ENCODE measurements at places on chromosomes 4 and X.

- DNase-seq, result peak; percentile 72
Measured at GRCh38 chr4:185210102-185210981, 944 bp downstream of the SNX25 start.

- DNase-seq, result no peak
Measured at GRCh38 chr4:182338746-182339145, 95.5 kb downstream of the TENM3 start.

- DNase-seq, result no peak
Measured at GRCh38 chr4:40800064-40800463, 50.3 kb downstream of the NSUN7 start.

GRCh38 chr4:5783486-5783885 lies 72.5 kb downstream of the EVC start:
- DNase-seq, result no peak

DNA sequence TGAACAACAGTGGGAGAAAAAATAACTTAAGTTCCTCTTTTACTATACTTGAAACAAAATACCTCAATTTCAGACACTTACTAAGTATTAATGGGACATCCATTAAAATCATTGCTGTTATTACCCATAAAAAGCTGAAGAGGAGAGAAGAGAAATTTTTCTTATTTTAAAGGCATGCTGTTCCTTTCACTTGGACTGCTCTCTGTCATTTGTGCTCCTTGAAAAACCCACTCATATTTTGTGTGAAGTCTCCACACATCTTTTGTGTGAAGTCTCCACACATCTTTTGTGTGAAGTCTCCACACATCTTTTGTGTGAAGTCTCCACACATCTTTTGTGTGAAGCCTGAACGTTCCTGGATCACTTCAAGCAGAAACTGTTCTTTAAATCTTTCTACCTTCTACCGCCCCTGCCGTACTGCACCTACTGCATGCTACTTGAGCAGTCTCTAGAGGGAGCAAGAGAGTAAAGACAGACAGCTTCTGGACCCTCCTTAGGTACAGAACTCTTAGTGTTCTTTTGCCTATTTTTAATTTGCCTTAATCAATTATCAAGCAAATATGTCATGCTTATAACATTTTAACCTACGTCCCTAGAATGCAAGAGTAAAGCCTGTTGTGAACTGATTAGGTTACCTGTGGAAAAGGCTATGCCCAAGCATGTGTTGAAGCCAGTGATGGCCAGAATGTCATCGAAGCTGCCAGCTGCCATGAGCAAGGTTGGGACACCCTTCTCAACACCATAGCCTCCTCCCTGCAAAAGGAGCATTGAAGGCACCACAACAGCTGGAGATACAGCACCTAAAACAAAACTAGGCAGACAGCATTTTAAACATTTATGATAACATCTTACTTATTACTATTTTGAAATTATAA lies 27.1 kb upstream of the SLC9B1 start:
- no peak for DNase-seq

DNA sequence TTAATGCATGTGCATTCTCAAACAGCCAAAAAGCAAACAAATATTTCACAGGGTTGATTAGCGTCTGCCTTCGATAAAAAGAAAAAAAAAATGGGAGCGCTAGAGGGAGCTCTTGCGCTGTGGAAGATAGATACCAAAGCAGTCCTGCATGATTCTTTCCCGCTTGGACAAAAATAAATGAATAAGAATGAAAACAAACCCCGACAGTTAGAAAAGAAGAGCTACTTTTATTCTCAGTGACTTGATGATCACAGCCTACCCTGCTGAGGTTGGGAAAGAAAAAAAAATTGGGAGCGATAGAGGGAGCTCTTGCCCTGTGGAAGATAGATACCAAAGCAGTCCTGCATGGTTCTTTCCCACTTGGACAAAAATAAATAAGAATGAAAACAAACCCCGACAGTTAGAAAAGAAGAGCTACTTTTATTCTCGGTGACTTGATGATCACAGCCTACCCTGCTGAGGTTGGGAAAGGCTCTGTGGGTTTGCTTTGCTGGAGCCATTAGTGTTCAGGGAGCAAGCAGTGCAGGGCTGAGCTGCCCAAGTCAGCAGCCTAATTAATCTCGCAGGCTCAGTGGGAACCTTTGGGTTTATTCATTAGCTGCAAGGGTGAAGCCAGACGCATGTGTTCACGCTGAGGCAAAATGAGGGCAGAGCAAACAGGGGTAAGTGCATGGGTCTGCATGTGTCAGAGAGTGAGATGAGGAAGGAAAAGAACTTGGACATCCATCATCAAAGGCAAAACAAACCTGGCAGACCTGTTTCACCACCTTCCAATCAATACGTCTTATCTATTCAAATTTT lies 249.3 kb upstream of the PRKX start:
- no peak for DNase-seq

DNA sequence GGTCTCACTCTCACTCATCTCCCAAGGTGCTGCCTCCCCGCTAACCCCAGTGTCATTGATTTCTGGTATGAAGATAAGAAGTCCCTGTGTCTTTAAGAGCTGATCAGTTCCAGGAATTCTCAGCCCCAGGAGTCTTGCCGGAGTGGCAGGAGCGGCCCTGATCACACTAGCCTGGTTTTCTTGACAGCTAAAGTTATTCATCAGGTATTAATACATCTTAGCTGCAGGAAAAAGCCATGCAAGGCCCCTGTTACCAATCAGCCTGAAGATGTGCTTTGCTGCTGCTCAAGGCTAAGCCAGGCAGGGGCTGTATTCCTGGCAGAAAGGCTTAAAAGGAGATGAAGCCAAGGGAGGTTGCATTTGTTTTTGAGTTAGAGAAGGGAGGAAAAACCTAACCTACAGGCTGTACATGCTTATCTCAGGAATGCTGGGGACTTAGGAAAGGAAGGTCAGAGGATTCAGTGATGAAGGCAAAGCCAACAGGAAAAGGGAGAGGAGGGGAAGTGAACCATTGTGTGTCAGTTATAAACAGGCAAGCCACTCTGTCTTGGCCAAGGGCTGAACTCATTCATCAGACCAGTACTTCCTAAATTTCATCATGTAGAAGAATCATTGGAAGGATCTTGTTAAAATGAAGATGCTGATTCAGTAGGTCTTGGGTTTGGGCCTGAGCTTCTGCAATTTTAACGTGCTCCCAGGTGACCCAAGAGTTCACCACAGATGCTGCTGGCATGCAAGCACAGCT lies 8.6 kb downstream of the SRPX start:
- DNase-seq, result no peak

GRCh38 chrX:69032601-69033000 lies 132.7 kb downstream of the PJA1 start:
- no peak for DNase-seq

DNA sequence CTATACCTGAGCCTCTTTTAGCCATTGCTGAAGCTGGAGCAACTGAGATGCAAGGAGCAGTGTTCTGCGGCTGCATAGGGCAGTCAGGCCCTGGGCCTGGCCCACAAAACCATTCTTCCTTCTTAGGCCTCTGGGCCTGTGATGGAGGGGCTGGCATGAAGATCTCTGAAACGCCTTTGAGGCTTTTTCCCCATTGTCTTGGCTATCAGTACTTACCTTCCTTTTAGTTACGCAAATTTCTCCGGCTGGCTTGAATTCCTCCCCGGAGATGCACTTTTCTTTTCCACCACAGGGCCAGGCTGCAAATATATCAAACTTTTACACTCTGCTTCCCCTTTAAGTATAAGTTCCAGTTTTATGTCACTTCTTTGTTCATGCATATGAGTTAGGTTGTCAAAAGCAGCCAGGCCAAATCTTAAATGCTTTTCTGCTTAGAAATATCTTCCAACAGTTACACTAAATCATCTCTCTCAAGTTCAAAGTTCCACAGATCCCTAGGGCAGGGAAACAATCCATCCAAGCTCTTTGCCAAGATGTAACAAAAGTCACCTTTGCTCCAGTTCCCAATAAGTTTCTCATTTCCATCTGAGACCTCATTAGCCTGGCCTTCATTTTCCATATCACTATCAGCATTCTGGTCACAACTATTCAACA lies 194.4 kb upstream of the PCDH7 start:
- DNase-seq, result no peak

GRCh38 chr4:152159773-152160172 lies 376.1 kb downstream of the FBXW7 start:
- DNase-seq, result no peak

DNA sequence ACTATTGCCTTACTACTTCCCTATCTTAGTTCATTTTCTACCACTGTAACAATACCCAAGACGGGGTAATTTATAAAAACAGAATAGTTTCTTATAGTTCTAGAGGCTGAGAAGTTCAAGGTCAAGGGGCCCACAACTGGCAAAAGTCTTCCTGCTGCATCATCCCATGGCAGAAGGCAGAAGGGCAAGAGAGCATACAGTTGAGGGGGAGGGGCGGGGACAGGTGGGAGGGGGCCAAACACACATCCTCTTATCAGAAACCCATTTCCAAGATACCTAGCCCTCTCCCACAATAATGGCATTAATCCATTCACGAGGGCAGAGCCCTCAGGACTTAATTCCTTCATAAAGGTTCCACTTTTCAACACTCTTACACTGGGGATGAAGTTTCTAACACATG lies 690.2 kb downstream of the ADGRL3 start:
- no peak for DNase-seq

DNA sequence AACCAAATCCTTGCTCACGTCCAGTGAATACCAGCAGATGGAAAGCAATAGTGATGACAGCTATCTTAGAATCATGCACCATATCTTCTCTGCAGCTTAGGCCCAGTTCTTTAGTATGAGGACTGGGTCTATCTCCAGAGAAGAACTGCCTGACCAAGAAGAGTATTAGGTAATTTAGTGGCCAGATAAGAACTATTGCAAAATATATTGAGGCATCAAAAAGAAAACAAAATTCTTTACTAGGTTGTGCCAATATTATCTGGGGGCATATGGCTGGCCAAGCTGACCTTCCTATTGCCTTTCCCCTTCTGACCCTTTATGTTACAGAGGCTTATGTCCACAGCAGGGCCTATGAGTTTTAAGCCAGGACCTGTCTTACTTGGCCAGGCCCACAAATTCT lies 91.2 kb downstream of the RLIM start:
- no peak for DNase-seq

- no peak for DNase-seq
Measured at GRCh38 chrX:30504309-30504708, 73.3 kb downstream of the TASL start.

DNA sequence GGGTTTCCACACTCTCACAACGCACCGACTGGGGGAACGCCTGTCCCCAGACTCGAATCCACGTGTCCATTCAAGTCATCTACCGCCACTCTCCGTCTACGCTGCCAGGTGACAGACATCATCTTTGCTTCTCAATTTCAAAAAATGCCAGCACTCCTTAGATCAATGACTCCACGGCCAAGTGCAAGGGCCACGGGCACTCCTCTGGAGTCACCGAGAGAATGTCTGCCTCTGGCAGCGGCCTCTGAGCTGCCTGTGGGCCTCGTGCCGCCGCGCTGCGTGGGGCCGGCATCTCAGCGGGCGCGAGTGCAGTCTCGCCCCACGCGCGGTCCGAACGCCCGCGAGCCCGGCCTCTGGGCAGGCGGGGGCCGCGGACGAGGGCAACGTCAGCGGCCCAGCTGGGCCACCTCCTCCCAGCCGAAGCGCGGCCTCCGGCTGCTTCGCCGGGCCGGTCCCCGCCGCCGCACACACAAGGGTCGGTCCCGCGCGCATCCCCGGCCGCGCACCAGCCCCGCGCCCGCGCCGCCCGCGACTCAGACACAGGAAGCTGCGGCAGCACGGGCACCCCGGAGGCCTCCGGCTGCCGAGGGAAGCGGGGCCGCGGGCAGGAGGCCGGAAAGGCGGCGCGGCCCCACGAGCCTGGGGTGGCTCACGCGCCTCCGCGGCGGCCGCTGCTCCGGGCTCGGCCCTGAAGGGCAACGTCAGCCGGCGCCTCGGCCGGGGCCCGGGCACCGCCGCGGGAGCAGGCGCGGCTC lies 450 bp downstream of the ACSL1 start:
- peak; percentile 56 for DNase-seq

DNA sequence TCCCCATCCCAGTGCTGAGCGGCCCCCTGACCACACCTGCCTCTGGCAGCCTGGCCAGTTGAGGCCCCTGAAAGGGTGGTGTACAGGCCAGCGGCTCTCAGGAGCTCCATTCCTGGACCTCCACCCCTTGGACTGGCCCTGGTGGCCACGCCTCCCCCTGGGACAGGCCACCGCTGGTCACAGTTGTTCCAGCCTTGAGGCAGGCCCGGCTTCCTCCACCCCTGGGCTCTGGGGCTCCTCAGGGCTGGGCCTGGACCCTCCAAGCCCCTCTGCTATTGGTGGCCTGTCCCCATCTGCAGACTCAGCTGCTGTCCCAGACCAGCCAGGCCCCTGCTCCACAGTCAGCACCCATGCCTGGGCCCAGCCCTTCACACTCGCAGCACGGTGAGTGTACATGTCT lies 93.2 kb upstream of the NKX1-1 start:
- peak; percentile 26 for DNase-seq

GRCh38 chrX:31200430-31200829 lies 128.6 kb upstream of the FTHL17 start:
- DNase-seq, result no peak

Data from psoas muscle (tissue), 8 donors.